Placental pericyte (primary cell): ENCODE measurements at places on chromosomes 3 and 15. TPM values are rescaled to one million over a fixed set of nuclear protein-coding genes. Genes with fewer than 3 reads are reported as not detected.

KAT2B gene
- total RNA-seq = 3.7 and 8.6 TPM in 2 replicates

FBXO40 gene
- not detected in 2 replicates for total RNA-seq

TMEM44 gene
- 16.9 and 27.6 TPM in 2 replicates for total RNA-seq

TRIM42 gene
- total RNA-seq = not detected in 2 replicates

HHATL gene
- not detected in 2 replicates for total RNA-seq

UCN2 gene
- total RNA-seq = 2.2 and 25.1 TPM in 2 replicates

ACKR4 gene
- total RNA-seq = under 0.01 and 3.4 TPM in 2 replicates

CALML4 gene
- total RNA-seq = 0.88 and 1.7 TPM in 2 replicates

ARID3B gene
- 4.4 and 6.2 TPM in 2 replicates for total RNA-seq

TBC1D5 gene
- 58.2 and 79.2 TPM in 2 replicates for total RNA-seq

B4GALT4 gene
- total RNA-seq = 23.8 and 38.7 TPM in 2 replicates

MSL2 gene
- 20.4 and 21.5 TPM in 2 replicates for total RNA-seq

CELF6 gene
- total RNA-seq = under 0.01 and 0.22 TPM in 2 replicates
